ENCODE measurements at places on chromosomes 16 and 17.

GRCh38 chr16:29983420-29984136 lies 9.9 kb downstream of the TAOK2 start:
- no peak overlapping the region for H3K27ac ChIP-seq
- H3K36me3 ChIP-seq, result peaks cover 100% of the 10 kb centered on the region
- H3K27me3 ChIP-seq, result no peaks in the 10 kb centered on the region
- no peak for DNase-seq
- H3K4me1 ChIP-seq, result no peaks in the 10 kb centered on the region

- no peak overlapping the region for H3K4me3 ChIP-seq
- H3K27ac ChIP-seq, result no peak overlapping the region
- H3K4me1 ChIP-seq, result no peaks in the 10 kb centered on the region
- DNase-seq, result no peak
- no peaks in the 10 kb centered on the region for H3K36me3 ChIP-seq
- no peaks in the 10 kb centered on the region for H3K27me3 ChIP-seq
Measured at GRCh38 chr17:26809033-26809432, 484.9 kb upstream of the WSB1 start.

DNA sequence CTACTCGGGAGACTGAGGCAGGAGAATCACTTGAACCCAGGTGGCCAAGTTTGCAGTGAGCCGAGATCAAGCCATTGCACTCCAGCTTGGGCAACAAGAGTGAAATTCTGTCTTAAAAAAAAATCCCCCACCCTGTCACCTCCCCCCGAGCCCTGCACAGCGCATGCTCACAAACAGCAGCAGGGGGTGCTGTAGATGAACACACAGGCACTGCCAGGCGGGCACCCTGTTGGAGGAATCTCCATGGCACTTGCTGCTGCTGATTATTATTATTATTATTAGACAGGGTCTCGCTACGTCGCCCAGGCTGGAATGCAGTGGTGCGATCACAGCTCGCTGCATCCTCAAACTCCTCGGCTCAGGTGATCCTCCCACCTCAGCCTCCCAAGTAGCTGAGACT lies 24.6 kb downstream of the FZD2 start:
- no peaks in the 10 kb centered on the region for H3K36me3 ChIP-seq
- no peaks in the 10 kb centered on the region for H3K4me1 ChIP-seq
- H3K4me3 ChIP-seq, result no peak overlapping the region
- DNase-seq, result no peak
- no peaks in the 10 kb centered on the region for H3K27me3 ChIP-seq
- H3K27ac ChIP-seq, result no peak overlapping the region

GRCh38 chr16:58128181-58128631 lies 975 bp downstream of the CFAP20 start:
- peaks cover 43% of the 10 kb centered on the region for H3K4me1 ChIP-seq
- peak overlapping the region; percentile 93 for H3K4me3 ChIP-seq
- no peaks in the 10 kb centered on the region for H3K36me3 ChIP-seq
- H3K27ac ChIP-seq, result peak overlapping the region; percentile 80

GRCh38 chr16:776824-777223 lies 11.4 kb downstream of the RPUSD1 start:
- no peaks in the 10 kb centered on the region for H3K4me1 ChIP-seq
- peaks cover 76% of the 10 kb centered on the region for H3K27me3 ChIP-seq

DNA sequence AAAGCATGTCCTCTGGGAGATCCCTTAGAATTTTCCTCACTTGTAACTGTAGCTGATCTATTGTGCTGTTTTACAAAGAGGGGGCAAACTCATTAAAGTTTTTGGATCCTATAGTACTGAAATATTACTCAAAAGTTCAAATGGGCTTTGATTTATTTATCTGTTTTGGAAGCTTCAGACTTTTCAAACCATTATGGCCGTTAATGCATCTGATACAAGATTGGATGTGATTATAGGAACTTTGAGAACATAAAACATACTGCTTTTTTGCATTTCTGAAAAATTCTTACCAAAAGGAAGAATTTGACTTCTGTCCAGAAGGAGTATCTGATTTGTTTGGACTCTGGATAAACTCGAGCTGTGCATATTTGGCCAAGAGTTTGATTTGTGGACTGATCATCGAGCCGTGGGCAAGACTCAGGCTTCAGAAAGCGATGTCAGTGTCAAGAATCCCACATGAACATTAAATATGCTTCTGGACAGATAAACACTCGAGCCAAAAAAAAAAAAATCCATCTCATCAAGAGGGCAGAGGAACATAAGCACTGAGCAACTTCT lies 8.2 kb upstream of the MARCHF10 start:
- H3K36me3 ChIP-seq, result no peaks in the 10 kb centered on the region
- no peak for DNase-seq
- H3K27me3 ChIP-seq, result no peaks in the 10 kb centered on the region
- H3K4me3 ChIP-seq, result no peak overlapping the region
- no peaks in the 10 kb centered on the region for H3K4me1 ChIP-seq
- no peak overlapping the region for H3K27ac ChIP-seq

All from tibial artery (tissue), 4 donors.